ENCODE measurements at places on chromosomes 16 and 17.

GRCh38 chr17:78575340-78575739 lies 1.9 kb downstream of the DNAH17 start:
- DNase-seq = no peak

- no peak for DNase-seq
Measured at GRCh38 chr16:4428500-4428899, 2.8 kb downstream of the DNAJA3 start.

GRCh38 chr17:67998466-67998865 lies 2.2 kb upstream of the C17orf58 start:
- no peak for DNase-seq

DNA sequence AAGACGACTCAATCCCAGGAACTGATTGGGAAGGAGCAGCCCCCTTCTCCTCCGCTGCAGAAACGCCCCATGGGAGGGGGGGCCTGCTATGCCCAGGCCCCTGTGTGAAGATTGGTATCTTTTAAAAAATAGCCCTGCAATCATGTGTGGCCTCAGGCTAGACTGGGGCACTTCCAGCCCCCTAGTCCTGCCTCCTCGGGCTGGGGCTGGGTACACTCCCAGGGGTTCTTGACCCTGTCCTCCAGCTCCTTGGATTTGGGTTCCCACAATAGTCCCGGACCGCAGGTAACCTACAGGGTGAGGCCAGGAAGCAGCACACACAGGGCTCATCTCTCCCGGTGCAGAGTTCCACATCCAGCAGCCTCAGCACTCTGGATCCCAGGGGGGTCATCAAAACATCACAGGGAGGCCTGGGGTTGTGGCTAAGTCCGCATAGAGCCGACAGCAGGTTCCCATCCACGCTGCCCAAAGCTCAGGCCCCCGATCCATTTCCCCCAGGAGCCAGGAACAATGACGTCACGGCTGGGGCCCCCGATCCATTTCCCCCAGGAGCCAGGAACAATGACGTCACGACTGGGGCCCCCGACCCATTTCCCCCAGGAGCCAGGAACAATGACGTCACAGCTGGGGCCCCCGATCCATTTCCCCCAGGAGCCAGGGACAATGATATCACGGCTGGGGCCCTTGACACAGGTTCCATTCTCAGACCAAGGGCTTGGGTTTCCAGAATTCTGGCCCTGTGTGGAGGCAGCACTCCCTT lies 202.4 kb downstream of the IRF8 start:
- no peak for DNase-seq

- no peak for DNase-seq
Measured at GRCh38 chr16:29877266-29877961, 14.4 kb upstream of the CDIPT start.

- no peak for DNase-seq
Measured at GRCh38 chr17:37259030-37259735, 116.6 kb upstream of the C17orf78 start.
